ENCODE measurements at places on chromosomes 2 and 18.

DNA sequence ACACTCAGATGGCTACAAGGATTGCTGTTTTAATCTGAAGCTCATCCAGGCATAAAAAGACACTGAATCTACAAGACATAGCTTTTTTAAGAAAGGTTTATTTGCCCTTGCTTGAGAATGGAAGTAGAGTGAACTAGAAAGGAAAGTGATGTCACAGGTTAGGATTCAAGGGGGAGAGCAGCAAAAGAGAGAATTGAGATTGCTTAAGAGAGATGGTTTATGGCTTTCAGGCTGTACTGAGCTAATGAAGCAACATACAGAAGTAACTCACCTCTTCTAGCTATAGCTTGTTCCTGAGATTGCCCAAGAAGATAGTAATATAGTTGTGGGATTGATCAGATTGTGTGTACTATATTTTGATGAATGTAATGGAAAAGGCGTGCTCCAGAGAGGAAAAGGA lies 26.1 kb upstream of the ACVR2A start:
- DNase-seq: no peak

- no peak for DNase-seq
Measured at GRCh38 chr2:149307014-149307413, 23.4 kb upstream of the LYPD6 start.

DNA sequence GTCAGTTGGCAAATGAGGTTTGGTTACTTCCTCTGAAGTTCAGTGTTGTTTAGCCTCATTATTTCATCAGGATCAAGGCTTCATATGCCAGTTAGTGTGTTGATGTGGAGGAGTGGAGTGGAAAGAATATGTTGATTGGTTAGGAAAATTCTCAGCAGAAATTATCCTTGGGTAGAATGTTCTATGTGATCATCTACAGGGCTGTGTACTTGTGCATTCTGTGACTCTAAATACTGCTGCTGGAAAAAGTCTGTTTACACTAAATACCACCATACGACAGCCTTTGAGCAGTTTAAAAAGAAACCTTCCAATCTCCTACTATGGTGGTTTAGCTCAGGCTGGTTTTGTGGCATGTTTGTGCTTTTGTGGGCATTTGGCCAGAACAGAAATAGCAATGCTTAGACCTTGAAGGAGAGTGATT lies 25.8 kb downstream of the CAB39 start:
- no peak for DNase-seq

DNA sequence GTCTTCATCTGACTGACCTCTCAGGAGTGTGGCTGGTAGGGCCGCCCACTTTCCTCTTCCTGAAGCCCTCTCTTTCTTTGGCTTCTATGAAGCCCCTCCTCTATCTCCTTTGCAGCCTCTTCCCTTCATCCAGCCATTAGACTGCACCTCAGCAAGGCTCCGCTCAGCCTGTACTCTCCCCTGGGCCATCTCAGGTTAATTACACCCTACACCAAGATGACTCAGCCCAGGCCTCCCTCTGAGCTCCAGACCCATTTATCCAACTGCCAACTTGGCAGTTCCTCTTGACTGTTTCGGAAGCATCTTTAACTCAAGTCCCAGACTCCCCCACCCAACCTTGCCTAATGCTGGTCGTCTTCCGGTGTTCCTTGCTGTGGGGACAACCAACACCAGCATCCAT lies 5.8 kb upstream of the WNT6 start:
- no peak for DNase-seq

GRCh38 chr2:130744287-130745117 lies 10.8 kb upstream of the AMER3 start:
- no peak for DNase-seq

- no peak for DNase-seq
Measured at GRCh38 chr2:187869195-187869594, 315.0 kb upstream of the TFPI start.

- no peak for DNase-seq
Measured at GRCh38 chr2:213288913-213289700, 4.8 kb downstream of the SPAG16 start.

GRCh38 chr2:212357606-212358005 lies 181.0 kb downstream of the ERBB4 start:
- no peak for DNase-seq

DNA sequence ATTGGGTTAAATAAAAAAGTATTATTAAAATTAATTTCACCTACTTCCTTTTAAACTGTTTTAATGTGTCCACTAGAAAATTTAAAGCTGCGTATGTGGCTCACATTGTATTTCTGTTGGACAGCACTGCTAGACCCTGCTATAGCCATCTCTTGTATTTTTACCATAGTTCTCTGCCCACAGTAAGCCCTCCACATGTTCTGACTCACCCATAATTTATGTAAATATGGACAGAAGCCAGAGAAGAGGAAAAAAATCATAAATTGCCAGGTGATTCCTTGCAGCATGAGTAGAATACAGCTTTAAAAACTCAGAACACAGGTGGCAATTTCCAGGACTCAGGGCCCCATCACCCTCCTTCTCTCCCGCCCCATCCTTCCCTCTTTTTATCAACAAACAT lies 142.4 kb upstream of the MEX3C start:
- DNase-seq: no peak

DNA sequence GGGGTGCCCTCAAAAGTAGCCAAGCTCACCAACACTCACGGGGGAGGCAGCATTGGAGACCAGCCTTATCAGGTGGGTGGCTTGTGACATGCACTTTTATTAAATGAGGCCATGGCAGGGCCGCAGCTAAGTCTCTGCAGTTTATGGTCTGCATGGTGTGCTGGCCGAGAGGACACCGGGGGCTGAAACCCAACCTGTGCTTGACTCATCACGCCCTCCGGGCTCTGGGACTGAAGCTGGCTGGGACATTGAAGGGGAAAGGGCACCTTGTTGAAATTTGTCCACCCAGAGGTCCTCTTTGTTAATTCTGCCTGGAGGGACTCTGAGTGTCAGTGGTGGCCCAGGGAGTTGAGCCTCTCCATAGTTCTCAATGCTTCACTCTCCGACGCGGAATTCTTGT lies 17.7 kb upstream of the NTSR2 start:
- DNase-seq: no peak

GRCh38 chr2:31446848-31447247 lies 32.3 kb upstream of the XDH start:
- no peak for DNase-seq

DNA sequence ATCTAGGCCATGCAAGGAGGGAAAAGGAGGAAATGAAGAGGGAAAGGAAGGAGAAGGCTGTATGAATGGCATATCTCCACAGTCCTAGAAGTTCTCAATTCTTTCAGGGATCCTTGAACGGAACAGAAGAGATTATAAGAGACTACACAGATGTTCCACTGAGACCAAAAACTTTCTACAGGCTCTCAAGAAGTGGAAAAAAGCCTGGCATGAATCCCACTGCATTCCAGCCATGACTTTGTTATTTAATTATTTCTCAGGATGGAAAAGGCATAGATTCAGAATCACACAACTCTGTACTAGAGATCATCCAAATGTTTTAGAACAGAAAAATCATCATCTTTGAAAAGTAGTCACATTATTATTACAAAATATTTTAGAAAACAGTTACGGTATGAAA lies 131.7 kb upstream of the CDH20 start:
- no peak for DNase-seq

- DNase-seq: no peak
Measured at GRCh38 chr2:71067567-71068217, 756 bp upstream of the NAGK start.

DNA sequence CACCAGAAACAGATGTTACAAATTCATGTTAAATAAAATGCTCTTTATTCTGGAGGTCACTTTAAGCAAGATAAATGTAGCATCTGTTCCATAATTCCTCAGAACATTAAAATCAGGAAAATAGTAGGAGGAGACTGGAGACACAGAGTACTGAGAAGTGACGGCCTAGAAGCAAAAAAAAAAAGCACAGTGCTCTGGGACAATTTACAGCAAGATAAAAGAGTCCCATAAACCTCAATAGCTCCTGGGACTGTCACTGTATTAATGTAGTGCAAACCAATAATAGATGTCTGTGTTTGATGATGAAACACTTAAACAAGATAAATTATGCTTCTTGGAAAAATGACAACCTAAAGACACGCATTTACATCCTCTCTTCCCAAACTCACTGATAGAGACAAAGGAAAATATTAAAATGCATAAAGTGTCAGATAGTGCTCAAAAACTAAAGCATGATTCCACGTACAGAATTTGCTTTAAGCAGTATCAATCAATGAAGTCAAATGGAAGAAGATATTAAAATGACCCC lies 338.8 kb upstream of the REG3G start:
- no peak for DNase-seq

DNA sequence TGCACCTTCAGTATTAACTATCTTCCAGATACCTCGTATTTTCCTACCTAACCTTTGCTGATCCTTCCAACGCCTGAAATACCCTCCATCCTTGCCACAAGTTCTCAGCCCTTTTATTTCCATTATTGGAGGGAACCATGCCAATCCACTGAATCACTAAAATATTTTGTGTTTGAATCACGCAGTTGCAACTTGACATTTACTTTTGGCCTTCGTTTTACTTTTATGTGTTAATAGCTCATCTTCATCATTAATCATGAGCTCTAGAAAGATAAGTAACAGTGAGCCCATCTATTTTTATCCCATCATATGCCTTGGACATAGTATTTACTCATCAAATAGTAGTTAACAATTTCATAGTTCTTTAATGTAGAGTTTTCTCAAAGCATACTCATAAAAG lies 463.2 kb downstream of the THSD7B start:
- DNase-seq: no peak

- no peak for DNase-seq
Measured at GRCh38 chr2:14907014-14907612, 274.6 kb downstream of the LRATD1 start.

GRCh38 chr2:95329891-95330793 lies 33.0 kb downstream of the KCNIP3 start:
- DNase-seq: no peak

GRCh38 chr18:45321520-45321919 lies 293.8 kb upstream of the SLC14A2 start:
- no peak for DNase-seq

DNA sequence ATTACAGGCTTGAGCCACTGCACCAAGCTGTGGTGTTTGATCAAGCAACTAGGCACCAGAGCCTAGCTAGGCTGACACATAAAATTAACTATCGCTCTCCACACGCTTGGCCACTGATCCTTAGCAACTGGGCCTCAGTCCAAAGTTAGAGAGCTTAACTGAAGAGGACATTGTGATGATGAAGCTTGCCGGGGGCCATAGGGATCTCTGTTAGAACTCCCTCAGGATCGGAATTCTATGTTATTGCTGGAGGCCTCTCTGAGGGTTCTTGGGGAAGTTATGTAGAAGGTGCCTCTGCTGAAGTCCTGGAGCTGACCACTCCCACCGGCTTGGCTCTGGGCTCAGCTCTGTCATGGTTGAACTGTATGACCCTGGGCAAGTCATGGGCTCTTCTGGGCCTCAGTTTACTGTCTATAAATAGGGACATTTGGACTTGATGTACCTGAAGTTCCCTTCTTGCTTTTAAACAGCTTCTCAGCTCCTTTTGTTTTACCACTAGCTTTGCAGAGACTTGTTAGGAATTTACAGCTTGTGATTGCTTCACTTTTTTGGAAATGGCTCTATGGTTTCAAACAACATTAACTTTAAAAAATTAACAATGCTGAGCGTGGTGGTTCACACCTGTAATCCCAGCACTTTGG lies 44.1 kb downstream of the GATA6 start:
- no peak for DNase-seq

- no peak for DNase-seq
Measured at GRCh38 chr2:232376713-232377112, 1.8 kb upstream of the ALPP start.

- DNase-seq: no peak
Measured at GRCh38 chr18:79071037-79071436, 1.8 kb downstream of the ATP9B start.
